ENCODE measurements at places on chromosomes 16 and 17. TPM values are rescaled to one million over a fixed set of nuclear protein-coding genes. Genes with fewer than 3 reads are reported as not detected.

- DNase-seq = no peak
These were observed 841 bp downstream of the RAPGEFL1 start for GRCh38 chr17:40178021-40178601.

GRCh38 chr16:53704445-53704813, 473 bp downstream of the FTO start:
- no peak for DNase-seq

DNA sequence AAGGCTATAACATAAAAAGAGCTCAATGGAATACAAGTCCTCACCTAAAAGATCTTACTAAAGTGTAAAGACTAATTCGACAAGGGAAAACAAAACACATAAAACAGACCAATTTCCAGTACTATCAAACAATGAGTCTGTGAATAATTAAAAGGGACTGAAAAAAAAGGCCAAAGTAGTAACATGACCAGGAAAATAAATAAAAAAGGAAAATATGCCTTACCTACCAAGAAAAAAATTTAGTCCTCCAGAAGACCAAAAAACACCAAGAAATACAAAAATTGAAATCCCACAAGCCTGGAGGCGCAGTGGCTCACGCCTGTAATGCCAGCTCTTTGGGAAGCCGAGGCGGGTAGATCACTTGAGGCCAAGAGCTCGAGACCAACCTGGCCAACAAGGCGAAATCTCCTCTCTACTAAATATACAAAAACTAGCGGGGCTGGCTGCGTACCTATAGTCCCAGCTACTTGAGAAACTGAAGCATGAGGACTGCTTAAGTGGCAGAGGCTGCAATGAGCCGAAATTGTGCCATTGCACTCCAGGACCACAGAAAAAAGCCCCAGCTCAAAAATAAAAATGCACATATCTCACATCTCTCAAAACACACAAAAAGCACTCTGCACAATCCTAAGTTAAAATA, 60.8 kb downstream of the TEX14 start:
- no peak for DNase-seq

GRCh38 chr16:85689285-85689949, 663 bp upstream of the GINS2 start:
- DNase-seq = no peak

GRCh38 chr17:66605541-66605940, 229.4 kb upstream of the CACNG5 start:
- no peak for DNase-seq

GRCh38 chr17:72840019-72840418, 252.5 kb downstream of the SLC39A11 start:
- DNase-seq = no peak

- no peak for DNase-seq
These were observed 32.8 kb downstream of the SCNN1B start for GRCh38 chr16:23334950-23335349.

GRCh38 chr17:27756467-27757371, 43.6 kb downstream of the NOS2 start:
- no peak for DNase-seq

- DNase-seq = no peak
These were observed 14.8 kb upstream of the DNAH9 start for GRCh38 chr17:11583306-11583992.

GRCh38 chr17:65092262-65092661, 35.7 kb upstream of the GNA13 start:
- no peak for DNase-seq

Gene KCNJ2
- total RNA-seq = 44.3 TPM

Gene NOTUM
- total RNA-seq = 0.89 TPM
